Dermis lymphatic vessel endothelial cell (primary cell): ENCODE measurements at places on chromosomes 5 and 9. TPM values are rescaled to one million over a fixed set of nuclear protein-coding genes. Genes with fewer than 3 reads are reported as not detected.

IL3 gene
- not detected in 2 replicates for total RNA-seq

SHB gene
- 14.2 and 21.0 TPM in 2 replicates for total RNA-seq

NEUROG1 gene
- not detected in 2 replicates for total RNA-seq

OMD gene
- not detected in 2 replicates for total RNA-seq

BSPRY gene
- total RNA-seq = not detected in 2 replicates

ADAMTS2 gene
- 0.26 and 2.1 TPM in 2 replicates for total RNA-seq

IL7R gene
- total RNA-seq = 0.26 and 0.65 TPM in 2 replicates

AK8 gene
- total RNA-seq = 0.09 and 0.11 TPM in 2 replicates

SCGB3A2 gene
- total RNA-seq = not detected in 2 replicates

PCDHB9 gene
- total RNA-seq = 0.22 and 0.26 TPM in 2 replicates

RASEF gene
- total RNA-seq = under 0.01 and 0.09 TPM in 2 replicates
